SW 1271 (cell line): ENCODE measurements at places on chromosomes 6 and 20.

- DNase-seq, result no peak
Observed at GRCh38 chr6:79797912-79798311, 149.4 kb downstream of the ELOVL4 start.

GRCh38 chr6:1227935-1228753 lies 83.8 kb upstream of the FOXQ1 start:
- DNase-seq, result no peak

- DNase-seq, result no peak
Observed at GRCh38 chr20:10682939-10683338, 9.1 kb upstream of the JAG1 start.

GRCh38 chr6:90293319-90293953 lies 3.2 kb downstream of the BACH2 start:
- DNase-seq, result no peak

GRCh38 chr6:148460876-148461646 lies 118.4 kb downstream of the SASH1 start:
- DNase-seq, result no peak

- no peak for DNase-seq
Observed at GRCh38 chr6:136378888-136379287, 89.2 kb upstream of the BCLAF1 start.

DNA sequence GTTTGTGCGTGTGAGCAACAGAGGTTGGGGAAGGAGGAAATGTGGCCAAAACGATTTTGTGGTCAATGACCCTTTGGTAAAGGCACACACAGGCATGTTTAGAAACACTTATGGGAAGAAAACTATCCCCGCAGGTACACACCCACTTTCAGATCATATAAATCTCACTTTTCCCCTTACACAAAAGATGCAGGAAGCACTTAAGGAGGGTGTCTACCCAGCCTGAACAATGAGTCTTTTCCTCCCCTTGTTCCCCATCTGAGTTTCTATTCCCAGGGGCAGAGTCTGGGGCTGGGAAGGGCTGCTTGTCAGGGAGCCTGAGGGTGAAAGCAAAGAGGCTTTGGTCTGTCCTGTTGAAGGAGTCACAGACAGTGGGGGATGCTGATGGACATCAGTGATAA lies 193.2 kb upstream of the SALL4 start:
- no peak for DNase-seq

DNA sequence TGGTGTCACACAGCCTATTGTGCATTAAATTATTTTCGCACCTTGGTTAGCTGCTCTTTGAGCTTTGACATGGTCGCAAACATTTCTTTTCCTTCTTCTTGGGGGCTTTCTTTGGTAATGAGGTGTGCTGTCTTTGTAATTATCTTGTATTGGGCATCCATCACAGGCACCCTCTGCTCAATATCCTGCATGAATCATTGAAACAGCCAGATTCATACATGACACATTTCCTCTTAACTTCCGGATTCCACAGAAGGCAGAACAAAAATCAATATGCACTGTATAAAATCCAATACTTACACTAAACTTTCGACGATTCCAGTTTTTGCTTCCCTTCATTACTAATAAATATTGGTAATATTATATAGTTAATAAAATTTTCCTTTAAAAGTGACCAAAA lies 175.6 kb downstream of the SYNE1 start:
- no peak for DNase-seq

- DNase-seq, result no peak
Observed at GRCh38 chr20:20251836-20252235, 116.1 kb upstream of the INSM1 start.

DNA sequence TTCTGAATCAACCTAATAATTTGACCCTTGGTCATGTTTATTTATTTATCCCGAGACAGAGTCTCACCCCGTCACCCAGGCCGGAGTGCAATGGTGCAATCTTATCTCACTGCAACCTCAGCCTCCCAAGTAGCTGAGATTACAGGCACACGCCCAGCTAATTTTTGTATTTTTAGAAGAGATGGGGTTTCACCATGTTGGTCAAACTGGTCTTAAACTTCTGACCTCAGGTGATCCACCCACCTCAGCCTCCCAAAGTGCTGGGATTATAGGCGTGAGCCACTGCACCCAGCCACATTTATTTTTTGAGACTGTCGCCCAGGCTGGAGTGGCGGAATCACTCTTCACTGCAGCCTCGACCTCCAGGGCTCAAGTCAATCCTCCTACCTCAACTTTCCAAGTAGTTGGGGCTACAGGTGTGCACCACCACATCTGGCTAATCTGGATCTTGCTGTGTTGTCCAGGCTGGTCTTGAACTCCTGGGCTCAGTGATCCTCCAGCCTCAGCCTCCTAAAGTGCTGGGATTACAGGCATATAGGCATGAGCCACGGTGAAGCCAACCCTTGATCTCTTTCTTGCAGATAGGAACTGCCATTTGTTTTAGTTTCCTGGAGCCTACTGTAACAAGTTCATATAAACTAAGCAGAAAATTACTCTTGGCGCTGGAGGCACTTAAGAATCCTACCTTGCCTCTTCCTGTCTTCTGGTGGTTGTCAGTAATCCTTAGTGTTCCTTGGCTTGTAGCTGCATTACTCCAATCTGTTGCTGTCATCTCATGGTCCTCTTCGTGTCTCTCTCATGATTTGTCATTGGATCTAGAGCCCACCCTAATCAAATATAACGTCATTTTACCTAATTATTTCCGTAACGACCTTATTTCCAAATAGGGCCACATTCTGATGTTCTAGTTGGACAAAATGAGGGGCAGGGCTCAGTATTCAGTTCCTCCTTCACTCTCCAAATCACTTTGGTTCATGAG lies 2.3 kb downstream of the RPS18 start:
- no peak for DNase-seq

- no peak for DNase-seq
Observed at GRCh38 chr20:49573900-49574416, 6.0 kb upstream of the PTGIS start.

GRCh38 chr6:130681028-130681427 lies 146.2 kb upstream of the SMLR1 start:
- DNase-seq, result no peak

DNA sequence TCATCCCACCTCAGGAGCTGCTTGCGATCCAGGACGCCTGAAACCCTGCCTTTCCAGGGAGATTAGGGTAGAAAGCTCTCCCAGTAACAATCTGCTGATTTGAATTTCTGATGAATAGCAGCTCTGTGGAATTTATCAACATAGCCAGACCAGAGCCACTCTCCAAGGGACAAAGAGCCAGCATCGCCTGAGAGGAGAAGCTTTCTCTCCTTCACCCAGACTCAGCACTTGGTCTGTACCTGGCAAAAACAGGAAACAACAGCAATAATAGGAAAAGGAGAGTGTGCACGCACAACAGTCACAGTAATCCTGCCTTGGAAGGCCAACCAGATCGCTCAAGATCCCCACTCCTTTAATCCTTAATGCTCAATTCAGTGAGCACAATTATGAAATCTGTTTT lies 22.3 kb upstream of the ROS1 start:
- no peak for DNase-seq

- DNase-seq, result no peak
Observed at GRCh38 chr6:42105156-42105648, 37.2 kb downstream of the C6orf132 start.

DNA sequence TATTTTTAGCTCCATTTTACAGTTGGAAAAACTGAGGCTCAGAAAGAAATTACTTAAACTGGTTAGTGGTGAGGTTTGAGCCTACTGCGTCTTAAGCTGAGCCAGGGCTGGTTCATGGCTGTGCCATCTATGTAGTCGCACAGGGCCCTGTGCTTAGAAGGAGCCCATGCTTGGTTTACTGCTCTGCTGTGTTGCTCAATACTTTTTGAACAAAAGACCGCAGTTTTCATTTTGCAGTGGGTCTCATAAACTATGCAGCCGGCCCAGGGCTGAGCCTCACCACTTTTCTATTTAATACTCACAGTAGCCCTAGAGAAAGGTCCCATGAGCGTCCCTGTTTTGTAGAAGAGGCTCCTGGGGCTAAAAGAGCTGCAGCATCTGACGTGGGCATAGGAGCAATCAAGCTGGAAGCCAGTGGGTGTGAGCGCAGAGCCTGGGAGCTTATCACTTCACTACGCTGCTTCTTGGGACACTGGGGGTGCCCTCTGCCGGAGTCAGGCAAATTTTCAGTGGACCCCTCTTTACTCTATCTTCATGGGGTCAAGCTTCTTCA lies 501 bp downstream of the SIRPB2 start:
- DNase-seq, result no peak
